ENCODE measurements at places on chromosomes 2 and 18. TPM values are rescaled to one million over a fixed set of nuclear protein-coding genes. Genes with fewer than 3 reads are reported as not detected.

The GLI2 gene
- 0.24 TPM for total RNA-seq

The CHRNG gene
- total RNA-seq: not detected

The ADGRF3 gene
- total RNA-seq: 0.16 TPM

The HAAO gene
- total RNA-seq: not detected

The SERPINB3 gene
- total RNA-seq: not detected

The DOK6 gene
- total RNA-seq: not detected

The CHN1 gene
- total RNA-seq: 0.94 TPM

The CCDC121 gene
- 3.3 TPM for total RNA-seq

The PRKAG3 gene
- total RNA-seq: not detected

The ARID5A gene
- total RNA-seq: 12.4 TPM

The MAL gene
- not detected for total RNA-seq

The MRPS5 gene
- total RNA-seq: 92.1 TPM

The CYP27C1 gene
- not detected for total RNA-seq

The GBX2 gene
- 0.53 TPM for total RNA-seq

The MC5R gene
- total RNA-seq: not detected

The CPS1 gene
- total RNA-seq: 6.0 TPM

The CD207 gene
- total RNA-seq: not detected

The FSHR gene
- not detected for total RNA-seq

The CRYGD gene
- not detected for total RNA-seq

The EMILIN1 gene
- total RNA-seq: 1.0 TPM

The LYG1 gene
- 1.3 TPM for total RNA-seq

The MSTN gene
- not detected for total RNA-seq

The MROH2A gene
- total RNA-seq: not detected

The SCYGR4 gene
- not detected for total RNA-seq

The MRO gene
- total RNA-seq: not detected

The WDPCP gene
- total RNA-seq: 7.4 TPM

The KLHL29 gene
- 0.31 TPM for total RNA-seq

The IL36B gene
- total RNA-seq: not detected

The ARHGEF33 gene
- total RNA-seq: not detected

The ANKRD30B gene
- not detected for total RNA-seq

The MSH2 gene
- total RNA-seq: 95.1 TPM

The ZNF892 gene
- 0.29 TPM for total RNA-seq

The CNDP1 gene
- total RNA-seq: not detected

The WDR54 gene
- 8.3 TPM for total RNA-seq

The GPAT2 gene
- total RNA-seq: 0.94 TPM

The NTSR2 gene
- not detected for total RNA-seq

The GALNT1 gene
- total RNA-seq: 49.6 TPM

The UBE2E3 gene
- 78.0 TPM for total RNA-seq

The TMEFF2 gene
- not detected for total RNA-seq

The PRKD3 gene
- total RNA-seq: 17.7 TPM

The POLE4 gene
- total RNA-seq: 70.0 TPM

The MARCO gene
- total RNA-seq: 0.31 TPM

The SLC16A14 gene
- total RNA-seq: not detected

The UGT1A10 gene
- not detected for total RNA-seq

The TFCP2L1 gene
- total RNA-seq: 1.00 TPM

The UGT1A3 gene
- total RNA-seq: not detected

The HNMT gene
- total RNA-seq: 3.1 TPM

The DNER gene
- total RNA-seq: not detected

The GPC1 gene
- 0.82 TPM for total RNA-seq

The BCL2 gene
- total RNA-seq: 1.2 TPM

The SLC9A2 gene
- 1.4 TPM for total RNA-seq

The POTEI gene
- 3.7 TPM for total RNA-seq

The TRIM54 gene
- not detected for total RNA-seq

The CTAGE1 gene
- total RNA-seq: not detected

The TWIST2 gene
- total RNA-seq: not detected
